ENCODE measurements at places on chromosomes 13 and 19. TPM values are rescaled to one million over a fixed set of nuclear protein-coding genes. Genes with fewer than 3 reads are reported as not detected.

DNA sequence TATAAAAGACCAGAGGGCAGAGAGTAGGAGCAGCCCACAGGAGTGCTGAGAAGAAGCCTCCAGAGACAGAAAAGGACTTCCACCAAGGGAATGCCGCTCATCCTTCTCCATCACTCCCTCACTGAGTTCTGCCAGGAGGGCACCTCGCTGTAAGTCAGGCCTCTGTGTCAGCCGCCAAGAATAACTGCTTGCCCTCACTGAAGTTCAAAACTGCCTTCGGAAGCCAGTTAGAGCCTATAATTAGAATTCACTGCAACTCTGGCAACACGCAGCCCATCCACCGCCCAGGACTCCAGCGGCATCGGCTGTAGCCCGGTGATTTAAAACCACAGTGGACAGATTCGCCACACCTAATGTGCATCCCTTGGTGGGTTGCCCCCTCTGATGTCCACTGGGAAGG lies 281.8 kb upstream of the ZNF507 start:
- DNase-seq, result no peak

- DNase-seq, result peak; percentile 20
Measured at GRCh38 chr13:101554420-101555125, 102.1 kb downstream of the ITGBL1 start.

RPS28 gene
- total RNA-seq, result 151 TPM

SERP2 gene
- total RNA-seq, result 9.9 TPM

NKG7 gene
- not detected for total RNA-seq
